ENCODE measurements at places on chromosomes 1 and 21.

- H3K27ac ChIP-seq = no peak overlapping the region
- no peaks in the 10 kb centered on the region for H3K27me3 ChIP-seq
- no peak overlapping the region for H3K4me3 ChIP-seq
- H3K4me1 ChIP-seq = no peaks in the 10 kb centered on the region
- DNase-seq = no peak
These were observed 8.8 kb upstream of the OBSCN start for GRCh38 chr1:228198977-228199590.

GRCh38 chr1:234771642-234772344 is 161.8 kb upstream of the IRF2BP2 start:
- DNase-seq = no peak
- H3K4me1 ChIP-seq = no peaks in the 10 kb centered on the region
- H3K4me3 ChIP-seq = no peak overlapping the region
- peak overlapping the region; percentile 30 for H3K27ac ChIP-seq
- no peaks in the 10 kb centered on the region for H3K27me3 ChIP-seq

DNA sequence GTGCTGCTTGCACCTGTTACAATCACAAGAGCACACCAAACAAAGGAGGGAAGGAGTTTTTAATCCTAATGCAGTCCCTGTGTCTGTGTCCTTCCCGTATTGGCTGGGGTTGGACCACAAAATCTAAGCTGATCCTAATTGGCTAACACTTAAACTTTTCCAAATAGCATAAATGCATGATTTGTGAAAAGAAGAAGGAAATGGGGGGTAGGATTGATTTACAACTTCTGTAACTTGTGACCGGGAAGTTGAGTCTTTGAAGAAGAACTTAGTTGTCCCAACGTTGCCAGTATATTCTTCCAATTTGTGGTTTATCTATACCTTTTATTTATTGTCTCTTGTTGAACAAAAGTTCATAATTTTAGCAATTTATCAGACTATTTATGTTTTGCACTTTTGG is 11.8 kb upstream of the IPP start:
- H3K4me3 ChIP-seq = no peak overlapping the region
- no peaks in the 10 kb centered on the region for H3K36me3 ChIP-seq
- no peaks in the 10 kb centered on the region for H3K4me1 ChIP-seq
- no peak for DNase-seq

- H3K4me3 ChIP-seq = no peak overlapping the region
- no peak for DNase-seq
- no peaks in the 10 kb centered on the region for H3K4me1 ChIP-seq
- H3K27me3 ChIP-seq = peaks cover 3% of the 10 kb centered on the region
- no peak overlapping the region for H3K27ac ChIP-seq
- H3K36me3 ChIP-seq = no peaks in the 10 kb centered on the region
These were observed 31.8 kb upstream of the ZNF644 start for GRCh38 chr1:91053630-91054029.

DNA sequence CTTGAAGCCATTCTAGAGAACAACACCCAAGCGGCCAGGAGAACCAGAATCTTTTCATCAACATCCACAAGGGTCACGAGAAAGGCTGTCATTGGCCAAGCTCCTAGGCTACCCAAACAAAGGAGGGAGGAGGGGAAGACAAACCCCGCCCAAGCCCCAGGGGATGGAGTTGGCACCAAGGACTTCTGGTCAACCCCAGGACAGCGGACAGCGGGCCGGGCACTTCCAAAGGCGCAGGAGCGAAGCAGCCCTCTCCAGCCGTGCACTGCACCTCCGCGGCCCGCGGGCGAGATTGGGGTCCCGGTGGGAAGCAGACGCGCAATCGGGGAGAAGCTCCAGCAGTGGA is at the start of gene CLIC6:
CLIC6 (plus strand) TSS at position 192 of the 346 bp plus-strand sequence. CDS start 395 bp downstream, outside the sequence.
- no peak within 1 kb of the TSS for H3K4me3 ChIP-seq
- no peaks in the 10 kb centered on the region for H3K36me3 ChIP-seq
- DNase-seq = peak; percentile 88
- peaks cover 4% of the 10 kb centered on the region for H3K27me3 ChIP-seq
- no peak within 1 kb of the TSS for H3K27ac ChIP-seq
- no peaks in the 10 kb centered on the region for H3K4me1 ChIP-seq

Data from aorta (tissue), 5 donors.